ENCODE measurements at places on chromosomes 5 and 9. TPM values are rescaled to one million over a fixed set of nuclear protein-coding genes. Genes with fewer than 3 reads are reported as not detected.

GRCh38 chr9:107229241-107229741, 53.8 kb upstream of the RAD23B start:
- no peak for DNase-seq

- DNase-seq, result no peak
These were observed 86.0 kb upstream of the SH3PXD2B start for GRCh38 chr5:172540099-172540870.

SURF1 gene
- total RNA-seq, result 73.8 TPM

GRCh38 chr5:19532936-19533335, 455.1 kb downstream of the CDH18 start:
- no peak for DNase-seq

DNA sequence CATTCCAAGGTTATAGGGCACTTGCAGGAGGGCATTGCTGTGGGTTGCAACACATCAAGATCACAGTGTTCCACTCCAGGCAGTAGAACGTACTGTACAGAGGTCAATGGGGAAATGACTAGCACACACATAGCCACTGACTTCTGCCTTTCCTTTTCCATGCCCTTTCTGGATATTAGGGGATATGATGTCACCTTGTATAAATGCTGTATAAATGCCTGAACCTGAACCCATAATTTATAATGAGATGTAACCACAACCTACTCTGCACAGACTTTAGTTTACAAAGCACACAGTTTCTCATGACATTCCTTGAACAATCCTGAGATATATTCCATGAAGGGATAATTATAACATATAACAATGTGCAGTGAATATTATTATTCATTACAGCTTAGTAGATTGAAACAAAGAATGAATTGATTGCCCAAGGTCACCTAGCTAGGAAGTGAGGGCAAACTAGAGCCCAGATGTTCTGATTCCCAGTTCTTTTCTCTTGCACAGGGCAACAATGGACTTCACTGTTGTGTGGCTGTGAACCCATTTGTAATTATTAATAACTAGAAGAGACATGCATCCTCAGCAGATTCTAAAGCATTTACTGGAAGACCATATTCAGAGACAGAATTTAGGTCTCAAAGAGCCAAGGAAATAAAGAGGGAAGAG, 5.6 kb upstream of the ABLIM3 start:
- DNase-seq, result no peak

- no peak for DNase-seq
These were observed 98.8 kb upstream of the BASP1 start for GRCh38 chr5:17118631-17119030.

LRRC70 gene
- total RNA-seq, result 3.1 TPM

All from prostate gland (tissue), 2 donors.